ENCODE measurements at places on chromosomes 6 and 20.

- DNase-seq = no peak
These were observed 41.4 kb downstream of the KIZ start for GRCh38 chr20:21167261-21167660.

GRCh38 chr6:26301638-26302037, 63.4 kb upstream of the BTN3A2 start:
- no peak for DNase-seq

DNA sequence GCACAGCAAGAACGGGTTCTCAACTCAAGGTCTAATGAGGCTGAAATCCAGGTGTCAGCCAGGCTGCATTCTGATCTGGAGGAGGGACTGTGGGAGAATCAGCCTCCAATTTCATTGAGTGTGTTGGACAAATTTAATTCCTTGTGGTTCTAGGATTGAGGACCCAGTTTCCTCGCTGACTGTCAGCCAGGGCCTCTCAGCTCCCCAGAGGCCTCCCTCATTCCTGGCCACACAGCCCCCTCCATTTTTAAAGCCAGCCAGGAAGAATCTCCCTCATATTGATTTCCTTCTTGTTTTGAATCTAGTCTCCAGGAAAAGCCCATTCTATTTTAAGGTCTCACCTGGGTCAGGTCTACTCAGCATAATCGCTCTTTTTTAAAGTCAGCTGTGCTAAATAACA, 73.7 kb upstream of the ARMC2 start:
- DNase-seq = no peak

DNA sequence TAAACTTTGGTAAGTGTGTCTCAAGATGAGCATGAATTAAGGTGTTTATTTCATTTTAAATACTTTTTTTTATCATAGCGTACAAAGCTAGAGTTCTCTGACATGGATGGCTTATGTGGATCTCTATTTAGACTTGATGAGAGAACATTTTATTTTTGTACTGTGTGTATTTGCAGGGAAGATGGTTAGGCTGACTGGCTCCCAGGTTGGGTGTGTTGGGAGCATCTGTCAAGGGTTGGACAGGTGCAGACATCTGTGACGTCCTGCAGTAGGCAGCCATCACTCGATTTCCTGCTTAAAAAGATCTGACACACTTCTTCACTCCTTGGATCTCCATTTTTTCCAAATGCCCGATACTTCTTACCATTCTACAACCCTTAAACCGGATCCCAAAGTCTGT, 221.9 kb upstream of the QKI start:
- DNase-seq = no peak

DNA sequence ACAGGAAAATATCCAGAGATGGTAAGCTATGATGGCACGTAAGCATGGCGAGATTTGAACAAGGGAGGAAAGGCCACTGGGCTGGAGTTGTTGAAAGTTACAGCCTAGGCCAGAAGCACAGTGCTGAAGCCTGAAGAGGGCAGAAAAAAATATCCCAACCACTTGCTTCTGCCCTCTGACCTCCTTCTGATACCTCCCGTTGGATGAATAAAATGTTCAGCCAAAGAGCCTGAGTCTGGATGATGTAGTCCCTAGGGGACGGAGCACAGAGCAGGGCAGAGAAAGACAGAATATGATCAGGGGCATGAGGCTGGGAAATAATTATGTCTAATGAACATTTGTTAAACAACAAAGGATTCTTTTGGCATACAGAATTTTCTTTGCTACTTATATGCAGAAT, 19.7 kb downstream of the KLHL31 start:
- no peak for DNase-seq

GRCh38 chr6:16840291-16840690, 79.0 kb upstream of the ATXN1 start:
- DNase-seq = no peak

GRCh38 chr6:163707387-163708355, 293.2 kb downstream of the QKI start:
- no peak for DNase-seq
